ENCODE measurements at places on chromosomes 11 and 22. TPM values are rescaled to one million over a fixed set of nuclear protein-coding genes. Genes with fewer than 3 reads are reported as not detected.

Gene CCDC116
- 0.13 TPM for total RNA-seq

Gene TRIM51
- not detected for total RNA-seq

DNA sequence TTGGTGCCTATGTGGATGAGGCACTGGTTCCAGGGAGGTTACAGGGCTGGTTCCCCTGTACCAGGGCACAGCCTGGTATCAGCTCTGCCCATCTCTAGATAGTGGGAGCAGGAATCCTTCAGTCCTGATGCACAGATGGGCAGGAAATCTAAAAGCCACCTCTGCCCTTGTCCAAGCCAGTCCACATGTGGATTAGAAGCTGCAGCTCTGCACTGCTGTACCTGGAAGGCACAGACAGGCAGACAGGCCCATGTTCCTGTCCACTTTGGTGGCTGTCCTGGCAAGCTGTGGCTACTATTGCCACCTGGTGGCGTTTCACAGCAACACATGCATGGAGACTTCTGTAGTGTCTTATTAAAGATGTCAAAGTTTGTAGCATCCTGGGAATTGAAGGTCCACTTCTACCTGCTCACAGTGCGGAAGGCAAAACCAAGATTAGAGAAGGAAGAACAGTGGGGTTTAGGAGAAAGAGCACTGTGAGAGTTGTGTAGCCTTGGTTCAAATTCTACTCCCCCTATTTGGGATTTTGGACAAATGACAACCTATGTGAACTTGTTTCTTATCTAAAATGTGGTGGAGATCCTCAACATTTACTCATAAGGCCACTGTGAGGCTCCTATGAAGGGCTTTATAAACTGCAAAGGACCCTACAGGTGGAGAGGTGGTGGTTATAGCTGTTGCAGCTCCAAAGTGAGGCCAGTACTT lies 30.1 kb downstream of the NAV2 start:
- peak; percentile 79 for DNase-seq

- DNase-seq = no peak
These were observed 778 bp downstream of the KDELR3 start for GRCh38 chr22:38468443-38469305.

GRCh38 chr11:118938491-118939403 lies 13.0 kb upstream of the BCL9L start:
- peak; percentile 88 for DNase-seq

DNA sequence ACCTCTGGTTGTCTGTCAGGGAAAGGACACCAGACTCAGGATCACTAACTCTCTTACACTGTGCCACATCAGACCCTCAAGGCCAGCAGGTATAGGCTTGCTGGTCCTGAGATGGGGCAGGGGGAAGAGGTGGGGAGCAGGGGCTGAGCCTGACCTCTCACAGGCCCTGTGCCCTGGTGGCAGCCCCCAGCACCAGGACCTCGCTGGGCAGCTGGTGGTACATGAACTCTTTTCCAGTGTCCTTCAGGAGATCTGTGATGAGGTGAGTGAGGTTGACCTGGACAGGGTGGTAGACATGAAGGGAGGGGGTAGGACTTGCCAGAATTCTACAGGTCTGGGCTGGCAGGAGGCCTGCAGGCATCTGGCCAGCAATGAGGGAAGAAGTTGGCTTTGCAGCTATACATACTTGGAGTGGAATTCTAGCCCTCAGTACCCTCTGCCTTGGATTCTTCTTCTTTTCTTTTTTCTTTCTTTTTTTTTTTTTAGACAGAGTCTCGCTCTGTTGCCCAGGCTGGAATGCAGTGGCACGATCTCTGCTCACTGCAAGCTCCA lies 1.4 kb downstream of the NUDT22 start:
- DNase-seq = no peak

GRCh38 chr11:70655816-70656215 lies 257.5 kb downstream of the CTTN start:
- no peak for DNase-seq

All from myocyte (in vitro differentiated cells).